ENCODE measurements at places on chromosomes 2 and 18.

DNA sequence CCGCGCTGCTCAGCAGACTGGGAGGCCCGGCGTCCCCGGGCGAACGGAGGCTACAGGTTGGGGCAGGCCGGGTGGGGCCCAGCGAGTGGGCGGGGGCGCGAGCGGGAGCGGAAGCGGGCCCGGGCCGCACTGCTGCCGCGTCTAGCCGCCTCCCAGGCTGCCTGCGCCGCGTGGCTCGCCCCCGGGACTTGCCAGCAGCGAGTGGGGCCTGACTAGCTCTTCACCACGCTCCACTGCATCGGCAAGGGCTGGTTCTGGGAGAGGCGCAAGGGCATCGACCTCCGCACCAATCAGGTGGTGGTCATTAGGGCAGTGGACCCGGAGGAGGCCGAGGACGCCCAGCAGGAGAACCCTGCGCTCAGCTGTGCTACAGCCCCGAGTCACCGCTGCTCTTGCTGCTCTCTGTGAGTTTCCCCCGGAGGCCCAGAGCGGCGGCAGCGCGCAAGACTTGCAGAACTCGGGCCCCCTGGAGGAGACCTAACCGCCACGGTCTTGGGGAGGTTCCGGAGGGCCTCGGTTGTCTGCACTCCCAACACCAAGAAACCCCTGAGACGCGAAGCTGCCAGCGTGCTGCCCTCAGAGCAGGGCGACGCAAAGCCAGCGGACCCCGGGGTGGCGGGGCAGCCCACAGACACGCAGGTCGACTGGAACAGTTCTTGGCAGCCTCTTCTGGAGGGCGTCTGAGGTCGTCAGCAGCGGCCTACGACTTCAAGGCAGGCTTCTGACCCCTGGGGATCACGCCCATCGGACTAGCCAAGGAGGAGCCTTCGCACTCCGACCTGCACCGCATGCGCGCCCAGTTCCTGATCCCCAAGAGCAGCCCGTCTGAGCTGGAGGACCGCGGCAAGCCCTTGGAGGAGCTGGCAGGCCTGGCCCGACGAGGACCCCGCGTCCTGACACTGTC lies 27.2 kb upstream of the PTPN2 start:
- DNase-seq: no peak

DNA sequence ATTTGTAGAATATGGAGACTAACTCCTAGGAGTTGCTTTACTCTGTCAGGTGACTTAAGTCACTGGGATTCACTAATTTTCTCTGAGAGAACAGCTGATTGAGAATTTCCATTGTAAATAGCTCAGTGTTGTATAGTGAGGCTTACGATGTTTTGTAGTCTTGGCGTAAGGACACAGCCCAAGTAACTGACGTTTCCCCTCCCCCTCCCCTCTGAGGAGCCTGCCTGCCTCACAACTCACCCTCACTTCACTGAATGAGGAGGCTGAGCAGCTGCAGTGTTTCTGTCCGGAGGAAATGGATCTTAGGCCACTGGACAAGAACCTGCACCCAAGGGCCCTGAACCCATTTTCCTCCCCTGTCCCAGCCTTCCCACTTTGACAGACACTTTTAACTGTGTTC lies 264.6 kb downstream of the PHLPP1 start:
- DNase-seq: no peak

- DNase-seq: no peak
These were observed 445.8 kb upstream of the NXPH2 start for GRCh38 chr2:139225961-139226360.

GRCh38 chr2:224408676-224409075 lies 6.8 kb upstream of the FAM124B start:
- no peak for DNase-seq

DNA sequence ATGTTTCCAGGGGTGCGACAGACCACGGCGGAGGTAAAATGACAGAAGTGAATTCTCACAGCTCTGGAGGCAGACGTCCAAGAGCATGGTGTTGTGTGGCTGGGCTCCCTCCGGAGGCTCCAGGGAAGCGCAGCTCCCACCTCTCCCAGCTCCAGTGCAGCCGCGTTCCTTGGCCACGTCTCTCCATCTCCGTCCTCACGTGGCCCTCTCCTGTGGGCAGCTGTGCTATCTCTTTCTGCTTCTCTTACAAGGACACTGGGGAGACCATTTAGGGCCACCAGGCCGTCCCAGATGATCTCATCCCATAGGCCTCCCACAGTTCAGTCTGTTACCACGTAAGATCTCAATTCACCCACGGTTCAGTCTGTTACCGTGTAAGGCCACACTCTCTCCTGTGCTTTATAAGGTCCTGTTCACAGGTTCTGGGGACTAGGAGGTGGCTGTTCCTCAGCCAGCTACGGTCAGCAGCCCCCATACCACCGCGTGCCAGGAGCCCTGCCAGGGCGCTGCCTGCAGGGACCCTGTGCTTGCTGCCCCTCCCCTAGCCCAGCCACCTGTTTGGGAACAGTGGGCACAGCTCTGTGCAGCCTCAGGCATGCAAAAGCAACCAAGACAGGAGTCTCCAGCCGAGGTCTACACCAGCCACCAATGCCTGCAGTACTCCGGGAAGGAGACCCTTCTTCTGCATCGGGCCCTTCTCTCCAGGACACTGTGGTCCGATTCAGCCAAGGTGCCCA lies 2.9 kb upstream of the MAB21L4 start:
- DNase-seq: no peak

GRCh38 chr2:161134547-161135518 lies 25.4 kb upstream of the TANK start:
- DNase-seq: peak; percentile 68

DNA sequence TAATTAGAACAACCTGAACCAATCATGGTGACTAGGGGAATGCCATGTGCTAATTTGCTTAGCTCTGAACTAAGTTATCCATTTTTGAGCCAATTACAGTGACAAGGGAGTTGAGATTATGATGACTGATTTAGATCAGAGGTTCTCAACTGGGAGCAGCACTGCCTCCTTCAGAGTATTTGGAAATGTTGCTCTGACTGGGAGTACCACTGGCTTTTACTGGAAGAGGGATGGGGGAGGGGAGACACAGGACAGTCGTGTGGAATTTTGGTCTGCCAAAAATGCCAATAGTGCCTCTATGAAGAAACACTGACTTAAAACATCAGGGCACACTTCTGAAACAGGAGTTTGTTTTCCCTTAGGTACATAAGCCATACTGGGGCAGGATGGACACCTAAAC lies 48.1 kb upstream of the VPS54 start:
- DNase-seq: no peak

- DNase-seq: no peak
These were observed 63.3 kb downstream of the FAM228A start for GRCh38 chr2:24238158-24238557.

GRCh38 chr18:70078106-70078505 lies 127.4 kb downstream of the RTTN start:
- DNase-seq: no peak

DNA sequence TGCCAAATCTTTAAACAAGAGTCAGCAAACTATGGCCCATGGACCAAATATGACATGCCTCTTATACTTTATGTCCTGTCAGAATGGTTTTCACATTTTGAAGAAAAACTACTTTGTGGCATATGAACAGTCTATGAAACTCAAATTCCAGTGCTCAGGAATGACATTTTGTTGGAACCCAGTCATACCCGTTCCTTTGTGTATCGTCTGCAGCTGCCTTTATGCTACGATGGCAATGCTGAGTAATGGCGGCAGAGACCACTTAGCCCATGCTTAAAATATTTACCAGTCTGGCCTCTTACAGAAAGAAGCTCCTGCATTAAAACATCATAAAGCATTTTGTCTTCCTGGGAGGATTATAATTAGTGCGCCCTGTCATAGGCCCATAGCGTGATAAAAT lies 140.5 kb upstream of the FHL2 start:
- no peak for DNase-seq
